ENCODE measurements at places on chromosomes 13 and 19. TPM values are rescaled to one million over a fixed set of nuclear protein-coding genes. Genes with fewer than 3 reads are reported as not detected.

DNA sequence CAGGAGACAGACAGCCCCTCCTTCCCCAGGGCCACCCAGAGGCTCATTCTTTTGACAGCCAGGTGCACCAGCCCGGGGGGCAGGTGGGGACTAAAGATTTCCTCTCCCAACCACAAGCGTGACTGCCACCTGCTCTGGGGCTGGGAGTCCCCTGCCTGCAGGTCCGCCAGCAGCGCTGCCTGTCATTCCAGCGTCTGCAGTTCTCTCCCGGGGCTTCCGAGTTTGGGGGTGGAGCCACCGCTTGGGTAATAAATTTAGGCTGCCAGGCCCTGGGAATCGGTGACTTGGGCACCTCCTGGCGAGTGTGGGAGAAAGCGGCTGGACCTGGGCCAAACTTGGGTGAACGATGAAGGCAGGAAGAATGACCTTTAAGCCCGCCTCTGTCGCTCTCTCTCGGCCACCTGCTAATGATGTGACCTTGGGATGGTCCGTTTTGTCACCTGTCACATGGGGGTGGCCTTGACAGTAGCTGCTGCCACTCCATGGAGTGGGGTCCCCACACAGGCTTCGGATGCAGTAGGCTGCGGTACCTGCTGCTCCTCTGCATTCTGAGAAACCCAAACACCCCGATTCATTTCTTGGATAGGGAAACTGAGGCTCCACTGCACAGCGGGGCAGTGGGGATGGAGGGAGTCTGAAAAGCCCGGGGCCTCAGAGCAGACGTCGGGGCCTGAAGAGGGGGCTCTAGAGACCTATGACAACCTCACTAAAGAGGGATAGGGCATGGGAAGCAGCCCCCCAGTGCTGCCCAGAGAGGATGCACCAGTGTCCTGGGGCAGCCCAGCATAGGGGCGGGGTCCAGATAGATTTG, 12.8 kb downstream of the FUT6 start:
- H3K27me3 ChIP-seq = peaks cover 18% of the 10 kb centered on the region
- peak; percentile 89 for DNase-seq

GRCh38 chr13:109007946-109008345, 378.5 kb downstream of the MYO16 start:
- no peak for DNase-seq
- H3K4me3 ChIP-seq = no peak overlapping the region
- no peaks in the 10 kb centered on the region for H3K4me1 ChIP-seq

GRCh38 chr13:25860862-25861261, 191.0 kb downstream of the SHISA2 start:
- H3K27me3 ChIP-seq = no peaks in the 10 kb centered on the region
- no peak overlapping the region for H3K27ac ChIP-seq
- H3K4me1 ChIP-seq = no peaks in the 10 kb centered on the region
- no peaks in the 10 kb centered on the region for H3K36me3 ChIP-seq

Gene UHRF1
- total RNA-seq = 0.90 TPM

DNA sequence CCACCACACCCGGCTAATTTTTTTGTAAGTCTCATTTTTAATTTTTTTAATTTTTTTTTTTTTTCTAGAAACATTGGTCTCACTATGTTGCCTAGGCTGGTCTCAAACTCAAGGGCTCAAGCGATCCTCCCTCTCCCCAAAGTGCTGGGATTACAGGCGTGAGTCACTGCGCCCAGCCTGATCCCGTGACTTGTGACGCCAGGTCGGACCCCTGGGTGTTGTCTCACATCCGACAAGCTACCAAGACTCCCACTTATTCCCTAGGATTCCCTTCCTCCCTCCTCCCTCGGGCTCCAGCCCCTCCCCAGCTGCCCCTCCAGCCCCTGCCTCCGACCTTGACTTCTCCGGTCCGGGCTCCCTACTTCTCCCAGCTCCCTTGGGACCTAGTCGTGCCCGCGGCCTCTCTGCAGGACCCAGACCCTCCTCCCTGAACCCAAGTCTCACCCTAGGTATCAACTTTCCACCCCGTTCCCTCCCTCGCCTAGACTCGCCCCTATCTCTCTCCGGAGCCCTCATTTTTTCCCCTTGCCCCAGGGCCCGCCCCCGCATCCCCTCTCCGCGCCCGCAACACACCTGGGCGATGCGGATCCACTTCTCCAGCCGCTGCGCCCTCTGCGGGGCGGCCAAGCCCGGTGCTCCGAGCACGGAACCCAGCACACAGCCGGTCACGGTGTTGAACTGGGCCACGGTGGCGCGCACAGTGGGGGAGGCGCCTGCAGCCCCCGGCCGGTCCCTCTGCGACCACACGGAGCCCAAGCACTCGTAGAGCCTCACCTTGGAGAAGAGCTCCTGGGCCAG, 13.1 kb downstream of the RGL3 start:
- no peaks in the 10 kb centered on the region for H3K4me1 ChIP-seq
- H3K36me3 ChIP-seq = no peaks in the 10 kb centered on the region
- H3K27me3 ChIP-seq = no peaks in the 10 kb centered on the region

- no peaks in the 10 kb centered on the region for H3K27me3 ChIP-seq
- no peaks in the 10 kb centered on the region for H3K4me1 ChIP-seq
- DNase-seq = no peak
- no peaks in the 10 kb centered on the region for H3K36me3 ChIP-seq
- no peak overlapping the region for H3K4me3 ChIP-seq
- H3K27ac ChIP-seq = no peak overlapping the region
These were observed 62.3 kb downstream of the KCTD15 start for GRCh38 chr19:33859016-33859415.

GRCh38 chr13:113488283-113488682, 2.2 kb downstream of the DCUN1D2 start:
- no peaks in the 10 kb centered on the region for H3K27me3 ChIP-seq
- H3K27ac ChIP-seq = no peak overlapping the region
- no peaks in the 10 kb centered on the region for H3K36me3 ChIP-seq
- DNase-seq = no peak
- H3K4me1 ChIP-seq = peaks cover 31% of the 10 kb centered on the region

- H3K27ac ChIP-seq = no peak overlapping the region
- no peak for DNase-seq
- H3K27me3 ChIP-seq = no peaks in the 10 kb centered on the region
- H3K36me3 ChIP-seq = no peaks in the 10 kb centered on the region
- H3K4me3 ChIP-seq = no peak overlapping the region
- H3K4me1 ChIP-seq = no peaks in the 10 kb centered on the region
These were observed 823.1 kb downstream of the DIAPH3 start for GRCh38 chr13:59340581-59340980.

Gene S1PR2
- total RNA-seq = 21.7 TPM

Gene LRRC4B
- total RNA-seq = 4.6 TPM

DNA sequence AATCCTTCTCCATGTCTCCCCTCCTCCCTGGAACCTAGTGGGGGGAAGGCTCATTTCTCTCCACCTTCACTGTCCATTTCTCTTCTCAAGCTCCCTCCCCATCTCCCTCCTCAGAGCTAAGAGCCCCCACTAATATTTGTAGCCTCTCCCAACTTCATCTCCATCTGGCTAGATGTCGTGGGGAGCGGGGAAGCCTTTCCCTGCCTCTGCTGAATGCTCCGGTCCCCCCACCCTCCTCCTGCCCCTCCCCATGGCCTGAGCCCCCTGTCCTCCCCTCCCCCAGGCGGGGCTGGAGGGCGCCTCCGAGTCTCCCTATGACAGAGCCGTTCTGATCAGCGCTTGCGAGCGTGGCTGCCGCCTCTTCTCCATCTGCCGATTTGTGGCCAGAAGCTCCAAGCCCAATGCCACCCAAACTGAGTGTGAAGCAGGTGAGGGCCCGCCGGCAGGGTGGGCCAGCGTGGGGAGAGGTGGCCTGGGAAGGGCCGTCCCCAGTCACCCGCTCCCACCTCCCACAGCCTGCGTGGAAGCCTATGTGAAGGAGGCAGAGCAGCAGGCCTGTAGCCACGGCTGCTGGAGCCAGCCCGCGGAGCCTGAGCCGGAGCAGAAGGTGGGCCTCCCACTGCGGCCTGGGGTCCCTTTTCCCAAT, 1.0 kb downstream of the TMEM59L start:
- peaks cover 75% of the 10 kb centered on the region for H3K27me3 ChIP-seq
- no peak for DNase-seq
- no peak overlapping the region for H3K27ac ChIP-seq
- H3K4me3 ChIP-seq = no peak overlapping the region

DNA sequence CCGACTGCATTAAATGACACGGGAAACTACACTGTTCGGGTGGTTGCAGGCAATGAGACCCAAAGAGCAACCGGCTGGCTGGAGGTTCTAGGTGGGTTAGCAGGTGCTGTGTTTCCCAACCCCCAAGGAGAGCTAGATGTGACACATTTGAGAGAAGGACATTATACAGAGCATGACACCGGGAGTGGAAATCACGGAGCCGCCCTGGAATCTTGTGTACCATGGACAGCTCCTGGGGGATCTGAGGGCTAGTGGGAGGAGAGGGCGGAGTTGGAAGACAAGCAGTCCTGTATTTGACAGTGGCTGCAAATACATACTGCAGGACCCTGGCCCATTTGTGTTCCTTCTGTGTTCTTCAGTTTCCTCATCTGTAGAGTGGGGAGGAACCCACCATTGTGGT, 2.3 kb downstream of the CEACAM18 start:
- no peak overlapping the region for H3K27ac ChIP-seq
- H3K27me3 ChIP-seq = peaks cover 7% of the 10 kb centered on the region
- no peaks in the 10 kb centered on the region for H3K36me3 ChIP-seq

DNA sequence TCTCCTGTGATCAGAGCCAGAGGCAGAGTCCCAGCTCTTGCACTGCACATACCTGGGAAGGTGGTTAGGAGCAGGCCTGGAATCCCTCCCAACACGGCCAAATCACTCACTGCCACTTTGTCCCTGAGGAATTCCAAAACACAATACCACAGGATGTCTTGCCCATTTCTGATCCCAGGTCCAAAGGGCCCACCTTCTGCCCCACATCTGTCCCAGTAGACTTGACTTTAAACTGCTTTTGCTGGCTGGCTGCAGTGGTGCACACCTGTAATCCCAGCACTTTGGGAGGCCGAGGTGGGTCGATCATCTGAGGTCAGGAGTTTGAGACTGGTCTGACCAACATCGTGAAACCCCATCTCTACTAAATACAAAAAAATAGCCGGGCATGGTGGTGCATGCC, 18.9 kb downstream of the ZNF536 start:
- no peak overlapping the region for H3K4me3 ChIP-seq
- H3K36me3 ChIP-seq = no peaks in the 10 kb centered on the region
- no peak for DNase-seq
- no peaks in the 10 kb centered on the region for H3K4me1 ChIP-seq

Gene CIC
- 76.7 TPM for total RNA-seq

Gene FUT2
- total RNA-seq = 0.81 TPM
